ENCODE measurements at places on chromosomes 13 and 19.

- DNase-seq, result no peak
These were observed 147.6 kb upstream of the RXFP2 start for GRCh38 chr13:31591642-31592233.

- DNase-seq, result no peak
These were observed 121.6 kb upstream of the ZNF507 start for GRCh38 chr19:32223595-32224370.

GRCh38 chr13:50078231-50078894, 63.1 kb downstream of the KCNRG start:
- no peak for DNase-seq

GRCh38 chr13:41284512-41285288, 21.3 kb upstream of the MTRF1 start:
- no peak for DNase-seq

DNA sequence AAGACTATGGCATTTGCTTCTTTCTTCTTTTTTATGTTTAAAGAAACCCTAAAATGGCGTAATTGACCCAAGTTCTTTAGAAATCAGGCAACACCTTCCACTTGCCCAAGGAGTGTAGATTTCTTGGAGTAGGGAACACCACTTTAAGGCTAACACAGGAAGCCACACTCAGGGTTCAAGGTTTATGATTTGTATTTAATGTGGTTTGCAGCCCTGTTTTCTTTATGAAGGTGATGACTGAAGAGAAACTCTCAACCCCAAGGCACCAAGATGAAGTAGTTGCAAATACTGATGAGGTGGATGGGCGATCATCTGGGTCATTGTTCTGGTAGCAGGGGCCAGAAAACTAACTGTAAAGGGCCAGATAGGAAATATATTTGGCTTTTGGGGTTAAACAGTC, 101.1 kb downstream of the DLEU7 start:
- no peak for DNase-seq

- DNase-seq, result no peak
These were observed 173.2 kb downstream of the DLEU7 start for GRCh38 chr13:50670272-50670671.

DNA sequence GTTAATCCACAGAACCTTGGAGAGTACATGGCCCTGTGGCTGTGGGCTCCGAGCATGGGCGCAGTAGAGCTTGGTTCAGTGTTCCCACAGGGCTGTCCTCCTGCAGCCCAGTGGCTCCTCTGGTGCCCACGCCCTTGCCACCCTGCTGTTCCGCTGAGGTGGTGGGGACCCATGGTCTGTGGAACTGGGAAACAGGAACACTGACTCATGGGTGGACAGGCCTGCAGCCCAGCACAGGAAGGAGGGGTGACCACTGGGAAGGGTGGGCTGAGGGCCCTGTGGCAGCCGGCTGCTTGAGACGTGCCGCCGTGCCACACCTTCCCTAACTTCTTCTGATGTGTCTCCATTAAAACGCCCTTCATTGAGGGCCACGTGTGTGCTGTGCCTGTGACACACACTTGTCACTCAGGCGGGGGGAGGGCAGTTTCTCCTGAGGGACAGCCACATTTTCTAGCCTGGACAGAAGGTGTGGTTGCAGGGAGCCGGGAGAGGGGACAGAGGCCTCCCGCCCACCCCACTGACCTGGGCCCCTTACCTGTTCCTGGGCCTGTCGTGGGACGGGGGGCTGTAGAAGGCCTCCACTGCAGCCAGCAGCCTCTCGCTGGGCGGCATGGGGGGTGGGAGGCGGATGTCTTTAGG, 21.1 kb downstream of the CHERP start:
- no peak for DNase-seq

DNA sequence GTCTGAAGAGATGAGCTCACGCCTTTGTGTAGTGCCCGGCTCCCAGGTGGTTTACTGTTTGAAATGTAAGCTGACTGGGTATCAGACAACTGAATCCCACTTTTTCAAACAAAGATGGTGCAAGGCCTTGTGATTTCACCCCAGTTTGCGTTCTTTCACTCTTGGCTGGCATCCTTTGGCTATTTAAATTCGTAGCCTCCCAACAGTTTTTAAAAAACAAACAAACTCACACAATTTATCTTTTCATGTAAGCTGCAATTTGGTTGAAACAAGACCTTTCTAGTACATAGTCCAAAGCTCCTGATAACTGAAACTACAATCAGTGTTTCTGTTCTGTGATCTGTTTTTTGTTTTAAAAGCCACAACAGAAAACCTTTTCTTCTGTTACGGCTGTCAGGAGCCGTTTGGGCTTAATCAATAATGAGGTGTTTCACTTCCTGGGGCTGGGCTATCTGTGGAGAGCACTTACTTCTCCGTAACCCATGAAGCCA, 65.1 kb upstream of the NPAS1 start:
- no peak for DNase-seq

GRCh38 chr13:24627090-24627714, 53.0 kb upstream of the ATP12A start:
- DNase-seq, result no peak

- DNase-seq, result no peak
These were observed 2.1 kb downstream of the ZNF574 start for GRCh38 chr19:42078058-42078457.

- no peak for DNase-seq
These were observed 209.0 kb downstream of the URI1 start for GRCh38 chr19:30151081-30151480.

GRCh38 chr13:21316376-21316775, 139.9 kb downstream of the MRPL57 start:
- DNase-seq, result no peak

- peak; percentile 24 for DNase-seq
These were observed 11.5 kb downstream of the TM6SF2 start for GRCh38 chr19:19261350-19262189.

- DNase-seq, result no peak
These were observed 769.6 kb downstream of the UQCRFS1 start for GRCh38 chr19:28443361-28443760.
